ENCODE measurements at places on chromosomes 11 and 22.

DNA sequence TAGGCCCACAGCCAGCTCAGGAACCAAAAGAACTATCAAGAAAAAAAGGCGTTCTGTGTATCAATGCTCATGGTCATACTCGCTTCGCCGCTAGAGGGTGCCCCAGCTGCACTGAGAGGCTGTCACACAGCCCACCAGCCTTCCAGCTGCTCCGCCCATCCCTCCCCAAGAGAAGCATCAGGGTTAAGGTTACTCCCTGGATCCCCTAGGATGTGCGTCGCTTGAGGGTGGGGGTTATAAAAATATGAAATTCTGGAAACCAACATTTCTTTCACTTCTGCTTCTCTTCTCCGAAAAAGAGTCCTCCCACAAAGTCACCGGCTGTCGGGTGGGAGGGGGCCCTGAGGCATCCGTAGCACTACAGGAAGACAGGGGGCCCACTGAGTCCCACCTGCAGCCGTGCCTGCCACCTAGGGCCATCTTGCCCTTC, 1.7 kb downstream of the CBX6 start:
- no peak for DNase-seq

DNA sequence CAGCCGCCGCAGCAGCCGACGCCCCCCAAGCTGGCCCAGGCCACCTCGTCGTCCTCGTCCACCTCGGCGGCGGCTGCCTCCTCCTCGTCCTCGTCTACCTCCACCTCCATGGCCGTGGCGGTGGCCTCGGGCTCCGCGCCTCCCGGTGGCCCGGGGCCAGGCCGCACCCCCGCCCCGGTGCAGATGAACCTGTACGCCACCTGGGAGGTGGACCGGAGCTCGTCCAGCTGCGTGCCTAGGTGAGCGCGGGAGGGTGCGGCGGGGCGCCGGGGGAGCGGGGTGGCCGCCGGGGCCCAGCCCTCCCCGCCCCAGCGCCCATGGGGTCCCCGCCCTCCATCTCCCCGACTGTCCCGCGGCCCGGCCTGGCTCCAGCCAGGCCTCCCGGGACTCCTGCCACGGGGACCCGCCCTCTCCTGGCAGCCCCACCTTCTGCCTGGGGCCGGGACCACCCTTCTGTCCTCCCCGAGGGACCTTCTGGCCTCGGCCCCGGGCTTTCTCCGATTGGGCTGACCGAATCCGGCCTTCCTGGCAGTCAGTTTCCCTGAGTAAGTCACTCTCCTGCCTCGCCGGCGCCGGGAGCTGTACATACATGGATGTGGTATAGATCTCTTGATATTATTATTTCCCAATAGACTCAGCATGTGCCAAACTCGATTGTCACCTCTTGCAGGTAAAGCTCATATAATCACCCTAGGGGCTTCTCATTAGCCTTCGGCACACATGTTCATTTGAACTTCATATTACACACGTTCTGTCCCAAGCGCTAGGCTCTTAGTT, 720 bp downstream of the PACS1 start:
- DNase-seq: no peak

- no peak for DNase-seq
Measured at GRCh38 chr11:83284501-83285150, 1.5 kb downstream of the CCDC90B start.

DNA sequence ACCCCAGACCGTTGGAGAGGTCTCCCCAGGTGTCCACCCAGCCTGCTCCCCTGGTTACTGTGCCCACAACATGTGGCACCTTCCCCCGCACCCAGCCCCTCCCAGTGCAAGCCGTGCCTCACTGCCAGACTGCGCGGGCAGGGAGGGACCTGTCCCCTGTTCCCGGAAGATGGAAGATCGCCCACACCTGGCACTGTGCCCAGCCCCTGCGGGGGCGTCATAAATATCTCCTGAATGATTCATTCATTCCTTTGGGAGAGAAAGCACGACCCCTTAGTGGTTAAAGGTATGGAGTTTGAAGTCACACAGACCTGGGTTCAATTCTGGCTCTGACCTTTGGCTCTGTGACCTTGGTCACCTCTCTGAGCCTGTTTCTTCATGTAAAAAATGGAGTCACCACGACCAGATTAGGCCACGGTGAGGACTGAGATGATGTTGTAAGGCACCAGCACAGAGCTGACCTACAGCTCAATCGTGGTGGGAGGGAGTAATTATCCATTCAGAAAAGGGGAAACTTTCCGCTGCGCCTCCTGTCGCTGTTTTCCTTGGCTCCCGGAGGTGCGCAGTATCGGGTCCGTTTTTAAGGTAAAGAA, 497 bp upstream of the SYT12 start:
- no peak for DNase-seq

DNA sequence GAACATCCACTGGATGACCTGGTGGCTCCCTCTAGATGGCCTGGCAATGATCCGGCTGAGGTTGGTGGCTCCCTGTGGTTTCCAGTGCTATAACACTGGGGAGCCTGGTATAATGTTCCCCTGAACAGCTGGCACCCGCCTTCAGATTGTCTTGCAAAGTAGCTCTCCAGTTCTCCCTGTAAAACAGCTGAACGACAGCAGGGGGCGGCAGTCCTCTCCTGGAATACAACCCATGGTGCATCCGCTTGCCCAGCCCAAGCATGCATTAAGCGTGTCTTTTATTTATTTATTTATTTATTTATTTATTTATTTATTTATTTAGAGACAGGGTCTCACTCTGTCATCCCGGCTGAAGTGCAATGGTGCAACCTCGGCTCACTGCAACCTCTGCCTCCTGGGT, 258.9 kb downstream of the BUD13 start:
- DNase-seq: peak; percentile 2

GRCh38 chr11:86952221-86952875, 2.8 kb downstream of the FZD4 start:
- DNase-seq: no peak

GRCh38 chr22:35314161-35314942, 14.7 kb downstream of the TOM1 start:
- DNase-seq: no peak

GRCh38 chr11:84853841-84854497, 773.2 kb downstream of the DLG2 start:
- DNase-seq: no peak

- no peak for DNase-seq
Measured at GRCh38 chr11:33005175-33005574, 10.5 kb upstream of the DEPDC7 start.

DNA sequence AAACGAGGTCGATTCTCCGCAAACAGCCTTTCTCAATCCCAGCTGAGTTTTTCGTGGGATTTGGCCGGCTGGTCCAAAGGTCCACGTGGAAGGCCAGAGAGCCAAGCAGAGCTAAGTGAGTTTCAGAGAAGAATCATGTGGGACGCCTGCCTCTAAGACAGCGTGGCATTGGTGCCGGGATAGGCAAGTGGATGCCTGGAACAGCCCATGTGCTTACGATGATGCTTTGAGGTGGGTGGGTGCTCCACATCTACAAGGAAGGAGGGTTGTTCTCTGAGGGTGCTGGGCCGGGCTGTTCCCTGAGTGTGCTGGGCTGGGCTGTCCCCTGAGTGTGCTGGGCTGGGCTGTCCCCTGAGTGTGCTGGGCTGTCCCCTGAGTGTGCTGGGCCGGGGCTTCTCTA, 41.4 kb downstream of the MUC2 start:
- DNase-seq: no peak

DNA sequence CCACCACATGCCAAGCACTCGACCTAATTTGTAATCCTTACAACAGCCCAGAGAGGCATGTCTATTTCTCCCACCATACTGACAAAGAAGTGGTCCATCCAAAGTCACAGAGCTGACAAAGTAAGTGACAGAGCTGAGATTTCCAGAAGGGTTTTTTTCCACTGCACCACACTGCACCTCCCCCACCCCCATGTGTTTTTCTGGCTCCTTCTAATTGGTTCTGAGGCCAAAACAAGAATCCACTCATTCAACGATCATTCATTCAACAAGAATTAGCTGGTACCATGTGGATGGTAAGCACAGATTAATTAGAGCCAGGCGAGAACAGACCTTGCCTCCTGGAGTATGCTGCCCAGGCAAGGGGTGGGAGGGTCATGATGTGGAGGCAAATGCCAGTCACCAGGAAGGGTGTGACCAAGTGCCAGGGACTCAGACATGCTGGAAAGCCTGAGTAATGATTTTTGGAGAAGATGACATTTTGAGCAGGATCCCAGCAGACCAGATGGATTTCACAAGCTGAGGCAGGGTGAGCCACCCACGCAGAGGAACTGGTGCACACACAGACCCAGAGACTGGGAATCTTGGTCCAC, 14.9 kb upstream of the PRG2 start:
- no peak for DNase-seq

GRCh38 chr22:49255741-49256318, 571.8 kb downstream of the BRD1 start:
- no peak for DNase-seq

- DNase-seq: no peak
Measured at GRCh38 chr11:479311-479710, 27.7 kb downstream of the RNH1 start.

GRCh38 chr22:19057999-19058491, 64.2 kb downstream of the DGCR2 start:
- no peak for DNase-seq

GRCh38 chr22:17890245-17890671, 116.0 kb upstream of the BID start:
- DNase-seq: no peak

All from GM04503 (cell line).